ENCODE measurements at places on chromosomes 12 and 14.

- no peak for DNase-seq
Measured at GRCh38 chr14:37181441-37181840, 9.0 kb upstream of the SLC25A21 start.

GRCh38 chr12:45498645-45499044 lies 230.9 kb upstream of the ARID2 start:
- DNase-seq, result no peak

- DNase-seq, result no peak
Measured at GRCh38 chr14:68357777-68358176, 435.1 kb downstream of the ZFP36L1 start.

DNA sequence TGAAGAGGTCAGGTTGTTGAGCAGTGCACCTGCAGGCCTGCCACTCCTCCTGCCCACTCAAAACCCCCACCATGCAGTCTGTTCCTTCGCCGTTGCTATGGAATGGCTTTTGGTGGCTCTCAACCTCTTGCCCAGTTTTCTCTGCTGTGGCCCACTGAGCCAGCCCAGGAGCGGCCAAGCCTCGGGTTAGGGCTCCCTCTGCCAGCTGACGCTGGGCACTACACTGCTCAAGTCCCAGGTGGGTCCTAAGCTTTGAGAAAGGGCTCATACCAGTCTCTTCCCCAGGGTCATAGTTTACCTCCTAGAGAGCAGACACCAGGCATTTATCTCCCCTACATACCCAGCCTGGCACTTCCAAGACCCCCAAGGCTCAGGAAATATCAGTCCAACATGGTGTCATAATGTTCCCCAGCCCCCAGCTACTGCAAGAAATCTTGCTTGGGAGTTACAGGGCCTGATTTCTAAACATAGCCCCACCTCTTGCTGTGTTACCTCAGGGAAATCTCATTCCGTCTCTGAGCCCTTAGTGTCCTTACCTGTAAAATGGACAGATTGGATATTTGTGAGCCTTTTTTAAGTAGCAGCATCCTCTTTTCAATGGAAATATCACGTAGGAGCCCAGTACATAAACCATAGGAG lies 59.4 kb downstream of the TSPAN11 start:
- peak; percentile 50 for DNase-seq

GRCh38 chr12:27623645-27624044 lies 72.6 kb upstream of the REP15 start:
- DNase-seq, result no peak

GRCh38 chr12:13976880-13977279 lies 4.5 kb downstream of the GRIN2B start:
- no peak for DNase-seq

GRCh38 chr14:95312311-95312710 lies 7.4 kb downstream of the CLMN start:
- no peak for DNase-seq

DNA sequence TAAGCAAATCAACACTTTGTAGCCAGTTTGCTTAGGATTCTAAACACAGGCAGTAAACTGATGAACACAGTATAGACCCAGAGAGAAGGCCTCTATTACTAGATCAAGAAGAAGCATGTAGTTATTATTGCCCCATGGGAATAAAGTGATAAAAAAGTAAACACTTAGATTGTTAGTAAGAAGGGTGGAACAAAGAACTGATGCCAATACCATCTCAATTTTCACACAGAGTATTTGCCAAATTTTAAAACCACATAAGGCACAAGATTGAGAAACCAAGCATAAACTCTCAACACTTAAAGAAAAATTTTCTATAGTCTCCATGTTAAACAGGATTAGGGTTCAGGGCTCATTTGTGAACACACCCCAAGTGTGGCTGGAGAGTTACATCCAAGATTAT lies 77.0 kb upstream of the SYT1 start:
- DNase-seq, result no peak
